GM04503 (cell line): ENCODE measurements at places on chromosomes 12 and 14.

- DNase-seq = no peak
Measured at GRCh38 chr14:75275598-75275997, 3.0 kb upstream of the FOS start.

DNA sequence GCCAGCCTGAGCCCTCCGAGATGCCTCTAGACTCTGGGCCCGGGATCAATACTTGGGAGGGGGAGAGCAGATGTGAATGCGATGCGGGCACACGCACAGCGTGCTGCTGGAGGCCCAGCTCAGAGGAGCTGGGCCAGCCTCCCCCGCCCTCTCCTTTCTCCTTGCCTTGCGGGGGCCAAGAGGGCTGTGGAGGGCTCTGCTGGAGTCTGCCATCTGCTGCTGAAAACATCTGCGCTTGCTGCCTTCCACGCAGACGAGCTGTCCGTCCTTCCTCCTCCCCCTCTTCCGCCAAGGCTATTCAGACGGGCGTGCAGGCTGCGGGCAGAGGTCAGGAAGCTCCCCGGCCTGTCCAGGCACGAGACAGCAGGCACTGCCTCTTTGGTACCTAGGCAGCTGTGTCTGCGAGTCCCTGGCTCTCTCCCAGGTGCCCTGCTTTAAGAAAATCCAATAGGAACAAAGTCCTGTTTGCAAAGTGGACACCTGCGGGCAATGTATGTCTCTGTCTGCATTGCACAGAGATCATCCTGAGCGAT is 75.2 kb downstream of the SPRING1 start:
- DNase-seq = no peak

GRCh38 chr14:87944987-87945604 is 47.9 kb downstream of the GALC start:
- DNase-seq = peak; percentile 9

DNA sequence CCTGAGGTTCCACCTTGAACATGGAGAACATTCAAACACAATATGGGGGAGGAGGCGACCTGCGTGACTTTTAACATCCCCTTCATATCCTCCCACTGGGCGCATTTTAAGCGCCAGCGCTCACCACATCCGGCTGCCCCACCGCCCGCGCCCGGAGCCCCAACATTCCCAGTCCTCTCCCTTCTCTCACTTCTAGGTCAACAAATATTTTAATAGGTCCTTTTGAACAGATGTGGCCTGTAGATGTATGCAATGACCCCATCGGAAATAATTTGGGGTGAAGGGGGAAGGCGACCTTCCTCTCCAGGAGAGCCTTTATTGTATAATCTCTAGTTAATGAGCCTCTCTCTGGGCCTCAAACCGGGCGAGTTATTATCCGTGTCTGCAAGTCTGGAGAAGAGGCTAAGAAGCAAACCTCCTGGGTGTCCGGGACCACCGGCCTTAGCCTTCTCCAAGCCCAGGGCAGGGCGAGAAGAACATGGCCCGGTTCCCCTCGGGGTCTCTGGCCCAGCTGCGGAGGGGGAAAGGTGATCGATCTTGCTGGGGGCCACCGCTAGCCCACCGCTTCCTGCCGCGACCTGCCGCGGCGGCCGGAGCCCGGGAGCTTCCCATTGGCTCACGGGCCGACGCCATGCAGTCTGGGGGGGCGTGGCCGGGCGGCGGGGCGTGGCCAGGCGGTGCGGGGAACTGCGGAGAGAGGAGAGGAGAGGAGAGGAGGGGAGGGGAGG is 83.2 kb upstream of the HMGA2 start:
- no peak for DNase-seq

GRCh38 chr12:78087363-78087675 is 256.6 kb downstream of the NAV3 start:
- peak; percentile 12 for DNase-seq

DNA sequence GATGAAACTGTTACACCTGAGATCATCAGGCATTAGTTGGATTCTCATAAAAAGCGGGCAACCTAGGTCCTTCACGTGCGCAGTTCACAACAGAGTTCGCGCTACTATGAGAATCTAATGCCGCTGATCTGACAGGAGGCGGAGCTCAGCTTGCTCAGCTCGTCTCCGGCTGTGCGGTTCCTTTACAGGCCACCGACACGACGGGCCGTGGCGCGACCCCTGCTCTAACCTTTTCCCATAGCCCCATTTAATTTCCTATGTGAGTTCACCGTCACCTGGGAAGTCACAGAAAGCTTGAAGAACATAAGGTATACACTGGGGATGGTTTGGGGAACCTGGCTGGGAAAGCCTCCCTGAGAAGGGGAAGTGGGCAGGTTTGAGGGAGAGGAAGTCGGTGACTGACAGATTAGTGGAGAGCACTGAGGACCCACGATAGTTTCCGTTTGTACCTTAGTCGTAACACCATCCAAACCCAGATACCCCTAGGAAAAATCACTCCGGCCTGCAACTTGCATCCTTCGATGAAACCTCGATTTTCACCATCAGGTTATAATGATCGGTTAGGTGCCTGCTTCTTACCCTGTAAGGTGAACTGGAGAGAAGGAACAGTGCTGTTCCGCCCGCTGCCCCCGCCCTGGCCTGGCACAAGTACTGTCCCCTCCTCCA is 2.8 kb upstream of the AAAS start:
- DNase-seq = no peak
